Stimulated activated CD4-positive, alpha-beta T cell treated with anti-CD3 and anti-CD28 coated beads, Interleukin-1b, Interleukin-23, amount 100 ng/mL, for 1 hour (primary cell): ENCODE measurements at places on chromosomes 12 and 14.

GRCh38 chr12:22692964-22693555 is 68.1 kb downstream of the ETNK1 start:
- no peak for DNase-seq

DNA sequence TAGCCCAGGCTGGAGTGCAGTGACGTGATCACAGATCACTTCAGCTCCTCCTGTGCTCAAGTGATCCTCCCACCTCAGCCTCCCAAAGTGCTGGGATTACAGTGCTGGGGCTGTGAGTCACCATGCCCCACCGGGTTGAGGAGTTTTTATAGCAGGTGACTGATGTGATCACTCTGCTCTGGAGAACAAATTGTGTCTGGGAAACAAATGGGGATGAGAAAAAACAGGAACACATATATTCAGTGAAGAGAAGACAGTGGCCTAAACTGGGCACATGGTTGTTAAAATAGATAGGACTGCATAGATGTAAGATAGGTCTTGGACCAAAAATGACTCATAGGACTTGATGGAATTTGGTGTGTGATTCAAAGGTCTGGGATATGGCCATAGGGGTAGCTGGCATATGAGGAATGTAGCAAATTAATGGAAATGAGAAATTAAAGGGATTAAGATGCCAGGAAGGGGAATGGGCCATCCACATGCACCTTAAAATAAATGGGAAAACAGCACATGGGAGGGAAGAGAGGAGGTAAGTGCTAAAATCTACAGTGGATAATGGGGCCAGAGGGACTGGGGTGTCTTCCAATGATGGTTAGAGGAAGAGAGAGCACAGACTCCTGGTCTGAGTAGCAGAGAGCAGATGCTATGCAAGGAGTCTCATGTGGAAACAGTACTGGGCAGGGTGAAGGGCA is 11.2 kb downstream of the BCAT1 start:
- DNase-seq = no peak

GRCh38 chr12:53502983-53503728 is 2.1 kb downstream of the TARBP2 start:
- no peak for DNase-seq

DNA sequence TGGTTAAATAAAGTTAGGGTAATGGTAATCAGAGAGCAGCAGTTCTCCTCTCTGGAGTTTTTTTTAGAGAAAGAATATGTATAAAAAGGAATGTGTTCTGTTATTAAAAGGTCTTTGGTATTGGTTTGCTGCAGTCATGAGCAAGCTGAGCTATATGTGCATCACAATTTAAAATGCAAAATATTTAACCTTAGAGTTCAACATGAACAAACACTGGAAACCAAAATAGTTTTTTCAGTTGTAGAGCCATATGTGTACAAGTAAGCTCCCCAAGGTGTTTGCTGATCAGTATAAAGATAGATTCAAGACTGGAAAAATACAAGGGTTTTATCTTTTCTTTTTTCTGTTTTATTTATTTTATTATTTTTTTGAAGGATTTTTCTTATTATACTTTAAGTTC is 245.0 kb downstream of the NUBPL start:
- DNase-seq = no peak

- no peak for DNase-seq
Measured at GRCh38 chr12:100199023-100199346, 1.6 kb upstream of the ACTR6 start.

DNA sequence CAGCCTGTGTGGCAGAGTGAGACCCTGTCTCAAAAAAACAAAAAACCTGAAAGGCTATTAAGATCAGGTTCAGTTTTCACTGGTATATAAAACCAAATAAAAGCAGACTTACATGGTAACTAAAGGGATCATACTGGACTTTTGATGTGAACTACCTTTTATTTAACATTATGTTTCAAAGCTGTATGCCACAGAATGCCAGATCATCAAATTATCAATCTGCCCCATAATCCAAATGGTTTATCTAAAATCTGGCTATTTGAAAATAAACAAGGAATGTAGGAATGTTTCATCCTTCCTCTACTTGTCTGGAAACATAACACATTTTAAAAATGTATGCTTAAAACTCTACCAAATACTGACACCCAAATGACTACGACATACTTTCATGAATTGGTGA is 14.2 kb downstream of the NID2 start:
- no peak for DNase-seq

DNA sequence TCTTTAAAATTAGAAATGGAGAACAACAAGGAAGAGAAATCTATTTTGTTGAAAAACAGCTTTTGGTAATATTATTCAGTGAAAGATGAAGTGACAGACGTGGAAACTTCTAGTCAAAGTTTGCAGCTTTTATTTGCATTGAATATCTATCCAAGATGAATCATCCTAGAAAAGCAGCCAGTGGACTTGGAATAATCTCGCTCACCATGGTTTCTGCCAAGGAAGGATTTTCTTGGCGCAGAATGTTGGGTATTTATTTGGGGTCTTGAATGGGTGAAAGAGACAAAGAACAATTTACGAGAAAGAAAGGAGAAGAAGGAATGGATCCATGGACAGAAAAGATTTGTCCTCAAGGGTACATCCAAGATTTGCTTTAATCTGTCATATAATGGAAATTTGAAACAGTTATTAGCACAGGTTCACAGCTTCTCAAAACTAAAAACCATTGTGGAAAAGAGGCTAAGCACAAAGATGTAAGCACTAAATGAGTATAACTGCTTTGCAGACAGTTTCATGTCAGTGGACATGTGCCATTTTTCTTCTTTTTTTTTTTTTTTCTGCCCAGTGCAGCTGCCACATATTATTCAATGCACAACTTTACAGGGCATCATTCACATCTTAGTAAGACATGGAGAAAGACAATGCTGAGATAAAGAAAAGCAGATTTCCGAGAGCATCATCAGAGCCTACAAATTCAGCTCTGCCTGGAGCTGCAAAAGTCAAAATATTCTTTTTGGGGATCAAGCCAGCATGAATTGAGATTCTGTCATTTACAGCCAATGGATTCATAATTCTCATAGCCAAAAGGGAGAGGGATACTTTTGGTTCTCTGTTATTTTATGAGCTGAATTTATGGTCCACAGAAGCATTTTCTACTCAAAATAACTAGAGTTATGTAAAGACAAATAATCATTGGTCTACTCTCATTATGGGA is 333.7 kb downstream of the DAD1 start:
- no peak for DNase-seq

GRCh38 chr14:34650786-34651584 is 21.0 kb upstream of the SNX6 start:
- DNase-seq = no peak

GRCh38 chr12:71605039-71605438 is 58.6 kb downstream of the ZFC3H1 start:
- DNase-seq = no peak

DNA sequence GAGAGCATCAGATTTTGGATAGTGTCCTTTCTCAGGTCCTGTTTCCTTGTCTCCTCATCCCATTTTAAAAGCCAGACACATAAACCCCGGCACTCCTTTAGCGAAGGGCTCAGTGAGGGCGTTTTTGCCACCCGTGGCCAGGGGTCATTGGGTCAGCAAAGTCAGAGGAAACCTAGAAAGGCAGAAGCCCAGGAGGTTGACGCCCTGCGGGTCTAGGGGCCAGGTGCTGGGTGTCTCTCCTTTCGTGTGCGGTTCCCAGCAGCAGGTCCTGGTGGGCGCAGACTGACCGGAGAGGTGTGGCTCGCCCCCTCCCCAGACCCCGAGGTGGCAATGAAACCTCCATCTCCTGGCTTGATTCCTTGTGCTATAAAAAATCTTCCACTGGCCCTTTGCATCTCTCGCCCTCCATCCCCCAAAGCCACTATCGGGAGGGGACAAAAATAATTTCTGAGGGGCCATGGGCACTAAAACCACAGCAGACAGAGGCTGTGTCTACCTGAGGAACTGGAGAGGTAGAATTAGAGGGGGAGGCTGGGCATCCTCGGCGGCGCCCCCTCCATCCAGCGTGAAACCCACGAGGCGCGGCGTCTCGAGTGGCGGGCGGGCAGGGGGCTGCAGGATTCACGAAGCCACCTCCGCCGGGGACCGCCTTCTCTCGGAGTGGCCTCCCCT is 858 bp upstream of the FRMD6 start:
- no peak for DNase-seq

- DNase-seq = no peak
Measured at GRCh38 chr12:121297435-121297991, 1.0 kb upstream of the CAMKK2 start.

- no peak for DNase-seq
Measured at GRCh38 chr14:102629011-102629444, 36.6 kb downstream of the RCOR1 start.

DNA sequence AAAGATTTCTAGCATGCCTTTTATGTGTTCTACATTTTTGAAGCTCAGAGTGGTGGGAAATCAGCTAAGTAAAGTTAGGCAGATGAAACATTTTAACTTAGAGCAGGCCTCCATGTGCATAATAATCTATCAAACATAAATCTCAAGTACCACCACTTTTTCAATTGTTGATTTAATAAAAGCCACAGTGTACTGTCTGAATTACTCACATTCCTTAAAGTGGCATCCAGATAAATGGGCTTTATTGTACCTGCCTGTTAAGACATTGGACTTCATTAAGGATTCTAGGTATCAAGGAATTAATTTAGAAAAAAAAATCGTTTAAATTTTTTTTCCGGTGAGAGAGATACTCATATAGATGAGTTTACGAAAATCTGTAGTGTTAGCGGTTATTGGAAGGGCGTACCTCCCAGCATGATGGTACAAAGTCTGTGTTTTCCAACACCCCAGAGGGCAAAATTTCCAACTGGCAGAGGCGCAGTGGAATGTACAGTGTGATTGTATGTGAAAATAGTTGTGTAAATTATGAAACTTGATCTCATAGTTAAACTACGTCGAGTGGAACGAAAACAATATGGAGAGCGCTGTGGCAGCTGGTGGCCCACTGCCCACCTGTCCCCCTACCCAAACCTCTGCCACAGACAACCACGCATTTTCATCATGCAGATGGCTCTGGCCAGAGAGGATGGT is 25.0 kb downstream of the ELK3 start:
- no peak for DNase-seq

DNA sequence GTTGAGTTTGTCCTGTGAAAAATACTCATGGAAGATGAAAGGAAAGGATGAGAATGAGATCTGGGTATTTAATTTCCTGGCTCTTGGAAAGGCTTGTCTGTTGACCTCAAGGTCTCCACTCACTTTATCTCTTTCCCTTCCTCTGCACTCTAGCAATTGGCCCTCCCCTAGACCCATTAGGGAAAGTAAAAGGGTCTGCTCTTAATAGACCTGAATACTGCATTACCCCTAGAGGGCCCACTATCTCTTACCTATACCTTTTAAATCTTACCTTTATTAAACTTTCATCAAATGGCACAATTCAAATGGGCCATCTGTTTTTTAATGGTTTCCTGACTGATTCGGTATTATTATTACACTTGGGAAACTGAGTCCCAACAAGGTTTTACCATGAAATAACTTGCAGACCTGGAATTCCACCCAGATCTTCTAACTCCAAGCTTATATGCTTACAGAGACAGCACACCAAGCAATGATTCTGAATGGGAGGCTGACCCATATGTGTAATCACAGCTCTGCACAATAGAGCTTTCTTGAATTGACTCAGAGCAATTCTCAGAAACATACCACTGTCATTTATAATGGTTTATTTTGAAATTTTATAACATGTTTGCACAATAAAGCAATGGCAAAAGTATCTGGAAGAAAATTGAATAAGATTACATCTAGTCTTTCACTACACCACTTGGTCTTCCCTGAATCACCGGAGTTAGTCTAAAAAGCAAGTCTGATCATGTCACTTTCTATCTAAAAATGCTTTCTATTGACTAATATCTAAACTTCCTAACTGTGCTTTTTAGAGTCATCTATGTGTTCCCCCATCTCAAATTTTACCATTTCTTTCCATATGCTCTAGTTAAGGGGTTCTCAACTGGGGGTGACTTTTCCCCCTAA is 618.5 kb downstream of the NRXN3 start:
- no peak for DNase-seq

GRCh38 chr14:90300611-90301047 is 31.1 kb downstream of the NRDE2 start:
- no peak for DNase-seq

- no peak for DNase-seq
Measured at GRCh38 chr14:101506211-101506925, 54.9 kb upstream of the DIO3 start.

DNA sequence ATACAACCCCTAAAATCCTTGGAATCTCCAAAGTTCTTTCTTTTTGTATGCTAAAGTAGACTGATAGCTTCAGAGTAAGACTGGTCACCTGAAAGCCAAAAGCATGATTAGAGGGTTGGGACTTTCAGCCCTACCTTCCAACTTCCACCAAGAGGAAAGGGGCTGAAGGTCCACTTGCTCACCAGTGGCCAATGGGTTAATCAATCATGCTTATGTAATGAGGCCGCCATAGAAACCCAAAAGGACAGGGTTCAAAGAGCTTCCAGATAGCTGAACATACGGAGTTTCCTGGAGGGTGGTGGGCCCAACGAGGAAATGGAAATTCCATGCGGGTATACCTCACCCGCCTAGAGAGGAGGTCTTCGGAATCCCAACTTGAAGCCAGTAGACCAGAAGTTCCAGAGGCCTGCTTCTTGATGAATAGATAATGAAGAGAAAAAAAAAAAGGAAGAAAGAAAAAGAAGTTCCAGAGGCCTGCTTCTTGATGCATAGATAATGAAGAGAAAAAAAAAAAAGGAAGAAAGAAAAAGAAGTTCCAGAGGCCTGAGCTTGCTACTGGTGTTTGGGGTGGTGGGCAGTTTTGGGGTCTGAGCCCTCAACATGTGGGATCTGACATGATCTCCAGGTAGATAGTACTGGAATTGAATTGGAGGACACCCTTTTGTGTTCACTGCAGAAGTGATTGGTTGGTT is 11.2 kb upstream of the BTG1 start:
- no peak for DNase-seq

- no peak for DNase-seq
Measured at GRCh38 chr12:1540690-1541089, 53.7 kb downstream of the FBXL14 start.
